Chondrocyte (in vitro differentiated cells): ENCODE measurements at places on chromosomes 4 and X. TPM values are rescaled to one million over a fixed set of nuclear protein-coding genes. Genes with fewer than 3 reads are reported as not detected.

CACNA1F gene
- total RNA-seq, result not detected in 3 replicates

ADGRG4 gene
- total RNA-seq, result 0.24 to 0.36 TPM (median 0.30 TPM) in 3 replicates

INTU gene
- total RNA-seq, result 6.1 to 11.4 TPM (median 10.9 TPM) in 3 replicates

SORCS2 gene
- 9.4 to 21.7 TPM (median 10.9 TPM) in 3 replicates for total RNA-seq

ASB12 gene
- 0.27 to 0.44 TPM in 2 of 3 replicates, not detected in the other for total RNA-seq

NCAPG gene
- total RNA-seq, result 6.4 to 9.1 TPM (median 6.5 TPM) in 3 replicates

TMEM154 gene
- total RNA-seq, result 1.8 to 2.9 TPM (median 2.2 TPM) in 3 replicates

CENPVL2 gene
- total RNA-seq, result not detected in 3 replicates

PNMA5 gene
- total RNA-seq, result not detected in 3 replicates

POU3F4 gene
- total RNA-seq, result not detected in 3 replicates

CYTL1 gene
- total RNA-seq, result 49.9 to 67.7 TPM (median 67.3 TPM) in 3 replicates

ERVMER34-1 gene
- 1.4 to 1.7 TPM (median 1.5 TPM) in 3 replicates for total RNA-seq

PDE6B gene
- 0.46 to 2.3 TPM (median 2.3 TPM) in 3 replicates for total RNA-seq

BST1 gene
- 0.45 TPM in 1 of 3 replicates, not detected in the others for total RNA-seq

IL2RG gene
- not detected in 3 replicates for total RNA-seq

CHRDL1 gene
- total RNA-seq, result 0.51 to 1.2 TPM (median 1.2 TPM) in 3 replicates

DCLK2 gene
- total RNA-seq, result 17.7 to 20.0 TPM (median 18.7 TPM) in 3 replicates

TIMP1 gene
- 599 to 671 TPM (median 633 TPM) in 3 replicates for total RNA-seq

WNK3 gene
- 5.7 to 6.0 TPM (median 5.7 TPM) in 3 replicates for total RNA-seq

DUSP9 gene
- total RNA-seq, result 0.13 to 0.77 TPM in 2 of 3 replicates, not detected in the other

MAGEA2 gene
- not detected in 3 replicates for total RNA-seq

DMRTC1 gene
- not detected in 3 replicates for total RNA-seq

JADE3 gene
- 8.2 to 11.7 TPM (median 10.6 TPM) in 3 replicates for total RNA-seq

ZCCHC4 gene
- total RNA-seq, result 6.0 to 8.6 TPM (median 7.0 TPM) in 3 replicates

NXF2B gene
- total RNA-seq, result not detected in 3 replicates

PPP3CA gene
- 36.5 to 46.4 TPM (median 38.3 TPM) in 3 replicates for total RNA-seq

CXorf49 gene
- not detected in 3 replicates for total RNA-seq

MBNL3 gene
- 3.8 to 7.5 TPM (median 4.5 TPM) in 3 replicates for total RNA-seq

TDO2 gene
- total RNA-seq, result not detected in 3 replicates

GLUD2 gene
- total RNA-seq, result 0.42 to 0.75 TPM (median 0.46 TPM) in 3 replicates

FGB gene
- 2.1 to 2.4 TPM in 2 of 3 replicates, not detected in the other for total RNA-seq

TLR8 gene
- not detected in 3 replicates for total RNA-seq

OTC gene
- not detected in 3 replicates for total RNA-seq

SHOX gene
- total RNA-seq, result 0.15 TPM in 1 of 3 replicates, not detected in the others

PAGE2B gene
- total RNA-seq, result not detected in 3 replicates

ADH6 gene
- 0.19 TPM in 1 of 3 replicates, not detected in the others for total RNA-seq

SPANXB1 gene
- total RNA-seq, result not detected in 3 replicates

FAM50A gene
- total RNA-seq, result 98.3 to 108 TPM (median 106 TPM) in 3 replicates

TCEAL9 gene
- 83.5 to 95.6 TPM (median 87.0 TPM) in 3 replicates for total RNA-seq

MAGEC1 gene
- total RNA-seq, result not detected in 3 replicates

SMIM10 gene
- total RNA-seq, result 2.7 to 4.7 TPM (median 3.1 TPM) in 3 replicates

MXRA5 gene
- 26.3 to 103 TPM (median 26.4 TPM) in 3 replicates for total RNA-seq
